ENCODE measurements at places on chromosomes 13 and 19. TPM values are rescaled to one million over a fixed set of nuclear protein-coding genes. Genes with fewer than 3 reads are reported as not detected.

DNA sequence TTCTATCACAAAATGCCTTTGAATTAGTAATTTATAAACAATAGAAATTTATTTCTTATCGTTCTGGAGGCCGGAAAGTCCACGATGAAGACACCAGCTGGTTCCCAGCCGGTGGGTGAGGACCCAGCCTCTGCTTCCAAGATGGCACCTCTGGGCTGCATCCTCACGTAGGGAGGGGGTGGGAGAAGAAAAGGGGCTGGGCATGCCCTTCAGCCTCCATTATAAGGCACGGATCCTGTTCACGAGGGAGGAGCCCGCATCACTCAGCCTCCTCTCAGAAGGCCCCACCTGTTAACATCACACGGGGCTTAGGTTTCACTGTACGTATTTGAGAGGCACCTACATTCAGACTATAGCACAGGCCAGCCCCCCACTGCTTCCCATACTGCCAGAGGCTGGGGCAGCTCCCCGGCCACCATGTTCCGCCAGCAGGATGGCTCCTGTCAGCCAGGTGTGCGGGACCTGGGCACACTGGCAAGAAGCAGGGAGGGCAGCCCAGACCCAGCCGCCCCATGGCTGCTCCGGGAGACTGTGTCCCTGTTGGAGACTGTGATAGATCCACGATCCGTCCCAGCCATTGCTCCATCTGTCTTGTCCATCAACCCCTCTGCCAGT lies 131.6 kb downstream of the SOX1 start:
- DNase-seq, result no peak

DNA sequence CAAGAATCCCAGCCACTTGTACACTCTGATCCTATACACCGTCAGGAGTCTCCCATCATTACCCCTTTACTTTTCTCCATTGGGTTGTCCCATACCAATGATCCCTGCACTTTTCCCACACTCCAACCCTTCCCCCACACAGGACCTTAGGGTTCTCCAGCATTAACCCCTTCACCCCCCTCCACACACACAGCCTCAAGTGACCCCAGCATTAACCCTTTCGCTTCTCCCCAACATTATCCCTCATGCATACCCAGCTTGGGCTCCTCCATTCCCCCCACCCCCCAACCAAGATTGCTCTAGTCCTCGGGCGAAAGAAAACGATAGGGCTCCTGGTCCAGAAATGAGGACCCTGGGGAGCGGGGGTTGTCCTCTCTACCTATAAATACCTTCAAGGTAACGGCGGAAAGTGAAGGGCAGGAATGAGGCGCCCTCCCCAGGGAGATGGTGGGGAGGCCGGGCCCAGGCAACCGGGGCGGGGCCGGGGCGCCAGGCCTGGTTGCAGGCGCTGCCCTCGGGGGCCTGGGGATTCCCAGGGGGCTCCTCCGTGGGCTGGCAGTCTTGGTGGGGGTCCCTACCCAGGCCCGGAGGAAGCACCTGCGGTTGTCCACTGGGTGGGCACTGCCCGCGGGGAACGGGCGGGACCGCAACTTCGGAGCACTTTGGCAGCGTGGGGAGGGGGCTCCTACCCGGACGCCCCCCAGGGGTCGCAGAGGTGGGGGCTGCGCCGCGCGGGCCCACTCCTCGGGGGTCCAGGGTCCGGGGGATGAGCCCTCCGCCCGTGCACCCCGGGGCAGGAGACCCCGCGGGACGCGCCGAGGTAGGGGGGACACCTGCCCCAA lies 757 bp downstream of the WIZ start:
- DNase-seq, result no peak

GRCh38 chr13:81916461-81916860 lies 1575.5 kb upstream of the SPRY2 start:
- no peak for DNase-seq

DNA sequence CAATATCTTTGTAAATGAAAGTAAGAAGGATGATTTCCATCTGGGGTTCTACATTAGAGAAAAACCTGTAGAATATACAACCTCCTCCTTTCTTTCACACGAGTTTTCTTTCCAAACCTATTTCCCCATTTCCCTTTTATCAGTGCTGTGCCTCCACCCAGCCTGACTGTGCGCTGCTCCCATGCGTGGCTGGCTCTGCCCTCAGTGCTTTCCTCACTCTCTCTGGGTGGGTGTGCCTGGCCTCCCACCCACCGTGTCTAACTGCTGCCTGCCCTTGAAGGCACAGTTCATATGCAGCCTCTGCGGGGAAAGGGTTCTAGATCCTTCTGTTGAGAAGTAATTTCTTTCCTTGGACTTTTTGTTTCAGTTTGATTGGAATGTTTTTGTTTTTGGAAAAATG lies 70.7 kb downstream of the PCCA start:
- DNase-seq, result no peak

GRCh38 chr13:40161931-40162330 lies 504.5 kb downstream of the FOXO1 start:
- DNase-seq, result no peak

DNA sequence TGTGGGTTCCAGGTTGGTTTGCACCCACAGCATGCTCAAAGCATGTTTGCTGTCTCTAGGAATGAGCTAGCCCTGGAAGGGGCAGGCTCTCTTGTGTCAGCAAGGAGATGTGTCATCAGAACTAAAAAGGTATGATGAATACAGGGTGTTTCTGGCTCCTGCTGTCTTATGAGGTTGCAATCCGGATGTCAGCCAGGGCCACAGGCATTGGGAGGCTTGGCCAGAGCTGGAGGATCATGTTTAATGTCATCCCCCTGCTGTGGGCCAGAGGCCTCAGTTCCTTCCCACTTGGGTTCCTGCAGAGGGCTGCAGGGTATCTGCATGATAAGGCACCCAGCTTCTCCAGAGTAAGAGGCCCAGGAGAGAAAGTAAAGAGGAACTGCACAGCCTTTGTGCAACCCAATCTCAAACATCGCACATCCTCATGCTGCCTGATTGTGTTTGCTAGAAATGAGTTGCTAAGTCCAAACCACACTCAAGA lies 193.6 kb downstream of the COL4A1 start:
- DNase-seq, result peak; percentile 80

- DNase-seq, result no peak
Observed at GRCh38 chr13:42794577-42795275, 13.3 kb downstream of the FAM216B start.

The ZNF224 gene
- total RNA-seq, result 26.3 TPM

GRCh38 chr13:30819136-30819888 lies 84.0 kb downstream of the ALOX5AP start:
- DNase-seq, result no peak

GRCh38 chr13:65882810-65883209 lies 1347.3 kb downstream of the PCDH9 start:
- DNase-seq, result no peak

DNA sequence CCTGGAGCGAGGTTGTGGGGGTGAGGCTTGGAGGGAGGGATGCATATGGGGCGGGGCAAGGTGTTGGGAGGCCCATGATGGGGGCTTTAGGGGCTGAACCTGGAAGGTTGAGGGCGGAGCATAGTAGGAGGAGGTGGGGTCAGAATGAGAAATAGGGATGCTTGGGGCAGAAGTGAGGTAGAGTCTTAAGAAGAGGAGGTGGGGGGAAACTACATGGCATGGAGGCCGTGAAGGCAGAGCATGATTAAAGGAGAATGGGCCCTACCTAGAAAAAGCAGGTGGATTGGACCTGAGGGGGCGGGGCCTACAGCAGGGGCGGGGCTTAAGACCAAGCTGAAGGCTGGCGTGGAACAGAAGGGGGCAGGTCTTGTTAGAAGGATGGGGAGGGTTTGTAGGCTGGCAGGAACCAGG lies 799 bp downstream of the NR1H2 start:
- no peak for DNase-seq

- no peak for DNase-seq
Observed at GRCh38 chr13:66313413-66313812, 916.7 kb downstream of the PCDH9 start.
